ENCODE measurements at places on chromosomes 2 and 18.

DNA sequence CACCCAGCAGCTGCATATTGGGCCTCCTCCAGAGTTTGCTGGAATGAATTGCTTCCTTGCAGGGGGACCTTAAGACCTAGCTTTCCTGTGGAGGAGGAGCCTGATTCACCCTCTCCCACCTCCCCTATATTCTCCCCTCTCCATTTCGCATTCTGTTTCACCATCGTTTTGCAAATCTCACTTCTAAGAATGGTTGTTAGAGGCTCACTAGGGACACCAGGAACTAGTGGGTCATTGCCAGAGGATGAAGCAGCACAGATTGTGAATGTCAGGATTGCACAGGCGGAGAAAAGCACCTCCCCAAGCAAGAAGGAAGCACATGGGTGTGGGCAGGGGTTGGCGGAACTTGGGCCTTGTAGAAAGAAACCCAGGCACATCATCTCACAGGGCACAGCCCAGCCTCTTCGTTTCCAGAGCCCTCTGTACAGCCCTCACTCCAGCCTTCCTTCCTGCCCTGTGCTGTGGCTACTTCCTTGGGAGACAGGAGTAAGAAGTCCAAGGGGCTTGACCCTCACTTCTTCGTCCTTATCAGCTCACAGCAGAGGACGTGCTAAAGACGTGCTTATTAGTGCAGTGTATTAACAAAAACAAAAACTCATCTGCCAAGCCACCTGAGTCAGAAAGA, 63.4 kb downstream of the TACR1 start:
- DNase-seq, result no peak

DNA sequence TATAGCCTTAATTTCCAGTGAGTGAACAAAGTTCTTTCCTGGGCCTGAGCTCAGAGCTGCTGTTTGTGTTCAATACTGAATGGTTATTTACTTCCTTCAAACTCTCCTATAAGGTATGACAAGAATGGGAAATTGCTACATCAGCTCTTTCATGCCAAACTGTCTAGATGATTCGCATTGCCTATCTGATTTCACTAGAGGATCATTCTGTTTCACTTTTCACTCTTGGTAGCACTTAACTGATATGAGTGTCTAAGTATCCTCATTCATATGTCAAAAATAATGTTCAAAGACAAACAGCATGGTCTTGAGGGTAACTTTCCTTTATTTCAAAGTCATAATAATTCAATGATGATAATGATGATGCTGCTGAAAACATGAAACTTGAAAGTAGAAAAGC, 32.9 kb upstream of the SCG2 start:
- DNase-seq, result peak; percentile 11

DNA sequence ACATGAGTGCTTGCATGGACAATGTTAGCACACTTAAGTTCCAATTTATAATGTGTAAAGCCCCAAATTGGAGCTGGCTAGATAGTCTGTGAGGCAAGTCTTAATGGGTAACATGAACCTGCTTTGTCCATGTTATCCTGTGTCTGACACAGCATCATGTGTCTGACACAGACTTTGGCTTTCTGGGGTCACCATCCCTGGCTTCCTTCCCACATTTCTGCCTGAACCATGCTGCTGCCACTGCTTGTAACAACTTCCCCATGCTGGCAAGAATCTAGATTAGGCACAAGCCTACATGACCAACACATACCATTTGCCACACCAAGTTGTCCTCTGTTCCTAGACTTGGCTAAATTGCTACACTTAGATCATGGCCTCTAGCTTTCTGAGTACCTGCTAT, 49.8 kb upstream of the ZBTB7C start:
- no peak for DNase-seq

GRCh38 chr2:19723021-19723420, 178.8 kb downstream of the TTC32 start:
- DNase-seq, result no peak

DNA sequence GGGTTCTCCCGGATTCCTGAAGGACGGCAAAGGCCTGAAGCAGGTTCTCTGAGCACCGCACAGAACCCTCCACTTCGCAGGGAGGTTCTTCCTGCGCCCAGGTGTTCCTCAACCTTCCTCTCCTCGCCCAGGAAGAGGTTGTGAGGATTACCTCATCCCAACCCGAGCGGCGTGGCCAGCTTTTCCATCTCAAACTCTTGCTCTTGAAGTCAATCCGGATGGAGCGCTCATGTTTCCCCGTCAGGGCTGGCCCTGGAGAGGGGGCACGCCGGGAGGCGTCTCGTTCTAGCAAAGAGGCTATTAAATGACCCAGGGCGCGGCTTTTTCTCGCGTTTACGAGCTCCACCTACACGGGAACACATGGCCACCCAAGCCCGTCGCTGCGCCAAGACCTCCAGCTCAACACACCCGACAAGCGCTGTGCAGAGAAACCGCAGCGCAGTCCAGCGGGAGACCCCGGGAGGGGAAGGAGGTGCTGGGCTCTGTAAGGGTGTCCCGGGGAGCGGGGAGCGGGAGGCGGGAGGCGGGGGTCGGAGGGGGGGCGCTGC, 540 bp upstream of the RAB10 start:
- peak; percentile 95 for DNase-seq

DNA sequence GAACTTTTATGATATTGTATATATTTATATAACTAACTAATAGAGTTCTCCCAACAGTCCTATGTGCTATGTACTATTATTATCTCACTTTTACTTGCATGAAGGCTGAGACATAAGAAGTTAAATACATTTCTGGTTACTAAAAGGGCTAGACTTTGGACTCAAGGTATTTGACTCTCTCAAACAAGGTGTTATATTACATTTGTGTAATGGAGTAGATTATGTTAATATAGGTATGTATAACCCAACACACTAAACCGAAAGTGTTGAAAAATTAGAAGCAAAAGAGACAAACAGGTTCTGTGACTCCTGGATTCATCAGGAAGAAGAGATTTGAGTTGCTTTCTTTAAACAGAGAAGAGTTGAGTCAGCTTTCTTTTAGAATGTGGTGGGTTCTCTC, 733.6 kb upstream of the ZEB2 start:
- DNase-seq, result no peak

DNA sequence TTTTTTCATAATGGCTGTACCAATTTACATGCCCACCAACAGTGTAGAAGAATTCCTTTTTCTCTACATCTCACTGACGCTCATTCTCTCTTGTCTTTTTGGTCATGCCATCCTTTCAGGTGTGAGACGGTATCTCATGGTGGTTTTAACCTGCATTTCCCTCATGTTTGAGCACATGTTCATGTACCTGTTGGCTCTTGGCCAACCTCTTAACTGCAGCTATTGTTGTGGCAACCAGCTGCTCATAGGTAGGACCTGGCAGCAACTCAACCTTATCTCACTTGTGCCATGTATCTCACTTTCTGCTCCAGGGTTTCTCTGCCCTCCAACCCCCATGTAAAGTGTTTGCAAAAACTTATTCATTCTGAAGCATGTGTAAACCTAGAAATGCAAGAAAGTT, 167.5 kb downstream of the UPP2 start:
- no peak for DNase-seq

- no peak for DNase-seq
Observed at GRCh38 chr2:223442847-223443246, 159.3 kb downstream of the SCG2 start.

DNA sequence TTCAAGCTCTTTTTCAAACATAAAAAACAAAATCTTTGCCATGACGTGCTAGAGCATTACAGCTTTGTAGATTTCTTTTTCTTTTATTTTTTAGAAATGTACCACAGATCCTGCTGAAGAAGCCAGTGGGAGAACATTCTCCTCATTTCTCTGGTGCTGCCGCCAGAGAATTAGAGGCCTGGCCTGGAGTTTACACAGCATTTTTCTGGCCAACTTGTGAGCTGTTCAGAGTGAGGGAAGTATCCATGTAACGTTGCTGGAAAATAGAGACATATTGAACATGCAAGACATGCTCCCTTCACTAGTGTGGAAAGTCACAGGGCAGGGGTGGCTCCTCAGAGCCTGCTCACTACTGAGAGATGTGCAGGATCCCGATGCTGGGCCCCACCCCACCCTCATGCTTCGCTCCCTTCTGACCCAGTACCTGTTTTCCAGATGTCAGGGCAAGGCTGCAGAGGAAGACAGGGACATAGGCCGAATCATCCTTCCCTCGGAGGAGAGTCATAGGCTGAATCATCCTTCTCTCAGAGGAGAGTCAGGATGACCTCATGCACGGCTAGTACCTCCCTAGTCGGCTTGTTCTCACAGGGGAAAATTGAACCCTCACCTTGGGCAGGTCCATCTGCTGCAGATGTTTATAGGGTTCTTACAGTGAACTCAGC, 298.5 kb downstream of the INSIG2 start:
- DNase-seq, result no peak

Measured in OCI-M1 (cell line).